Activated CD8-positive, alpha-beta T cell treated with anti-CD3 and anti-CD28 coated beads, Interleukin-2, amount 10 ng/mL, durations not matched to agents 7 days and 5 days (primary cell): ENCODE measurements at places on chromosomes 5 and 9.

- no peak for DNase-seq
Observed at GRCh38 chr9:13675638-13676000, 396.1 kb upstream of the MPDZ start.

- no peak for DNase-seq
Observed at GRCh38 chr5:72749362-72749997, 67.0 kb upstream of the TNPO1 start.

DNA sequence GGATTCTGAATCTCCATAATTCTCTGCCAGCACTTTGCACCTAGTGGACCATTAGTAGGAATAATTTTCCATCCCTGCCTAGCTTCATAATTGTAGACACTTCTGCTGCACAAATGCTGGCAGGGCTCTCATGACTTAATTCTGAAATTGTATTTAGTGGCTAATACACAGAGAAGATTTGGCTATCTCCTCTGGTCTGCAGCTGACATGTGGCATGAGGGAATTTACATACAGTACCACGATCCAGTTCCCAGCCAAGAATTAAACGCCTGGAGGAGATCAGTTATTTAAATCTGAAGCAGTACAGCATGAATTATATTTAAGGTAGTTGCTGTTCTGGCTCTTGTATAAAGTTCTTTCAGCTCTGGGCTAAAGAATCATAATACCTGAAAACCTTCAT is 46.5 kb downstream of the IQGAP2 start:
- no peak for DNase-seq

- no peak for DNase-seq
Observed at GRCh38 chr5:76941442-76941841, 11.4 kb upstream of the CRHBP start.

GRCh38 chr5:172866802-172867748 is 33.0 kb downstream of the ERGIC1 start:
- DNase-seq = no peak

DNA sequence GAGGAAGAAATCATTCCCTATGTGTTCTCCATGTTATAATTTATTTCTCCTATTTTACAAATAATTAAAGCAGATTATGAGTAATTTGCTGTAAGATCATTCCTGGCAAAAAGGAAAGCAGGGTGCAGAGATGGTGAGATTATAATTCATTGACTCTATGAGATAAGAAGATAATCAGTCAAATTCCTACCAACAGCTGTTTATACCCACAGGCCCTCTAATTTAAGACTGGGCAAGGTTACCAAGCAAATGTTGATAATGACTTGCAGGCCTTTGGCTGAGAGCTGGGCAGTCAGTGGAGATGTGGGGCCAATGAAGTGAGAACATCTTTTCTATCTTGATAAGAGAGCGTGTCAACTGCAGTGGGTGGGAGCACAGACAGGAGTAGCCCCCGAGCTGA is 222.7 kb downstream of the ICE1 start:
- no peak for DNase-seq

DNA sequence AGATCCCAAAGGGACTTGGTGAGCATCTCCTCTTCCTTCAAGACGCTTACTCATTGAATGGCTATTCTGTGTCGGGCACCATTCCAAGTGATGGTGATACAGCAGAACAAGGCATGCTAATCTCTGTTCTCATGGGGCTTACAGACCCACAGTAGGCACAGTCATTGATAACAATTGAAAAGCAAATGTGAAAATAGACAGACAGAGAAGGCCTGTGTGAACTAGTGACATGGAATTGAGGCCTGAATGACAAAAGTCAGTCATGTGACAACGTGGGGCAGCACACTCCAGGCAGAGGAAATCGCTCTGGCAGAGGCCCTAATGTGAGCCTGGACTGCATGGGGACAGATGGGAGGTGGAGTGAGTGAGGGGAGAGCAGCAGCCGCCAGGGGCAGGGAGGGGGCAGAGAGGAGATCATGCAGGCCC is 70.7 kb upstream of the CPLX2 start:
- no peak for DNase-seq

DNA sequence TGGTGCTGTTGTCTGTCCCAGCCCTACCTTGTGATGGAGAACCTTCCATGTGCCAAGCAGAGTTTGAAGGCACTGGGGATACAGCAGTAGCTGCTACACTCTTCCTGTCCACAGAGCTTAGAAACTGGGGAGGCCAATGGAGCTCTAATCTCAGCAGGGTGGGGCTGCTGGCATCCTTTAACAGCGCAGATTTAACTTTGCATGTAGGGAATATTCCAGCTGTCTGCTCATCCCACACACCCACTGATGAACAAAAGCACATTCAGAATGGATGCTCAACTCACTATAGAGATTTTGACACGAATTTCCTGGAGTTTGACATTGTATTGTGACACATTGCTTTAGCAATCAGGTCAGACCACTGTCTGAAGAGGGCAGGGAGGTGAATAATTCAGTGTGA is 49.0 kb downstream of the TMEM215 start:
- no peak for DNase-seq

GRCh38 chr5:143749581-143750205 is 62.3 kb upstream of the HMHB1 start:
- no peak for DNase-seq

DNA sequence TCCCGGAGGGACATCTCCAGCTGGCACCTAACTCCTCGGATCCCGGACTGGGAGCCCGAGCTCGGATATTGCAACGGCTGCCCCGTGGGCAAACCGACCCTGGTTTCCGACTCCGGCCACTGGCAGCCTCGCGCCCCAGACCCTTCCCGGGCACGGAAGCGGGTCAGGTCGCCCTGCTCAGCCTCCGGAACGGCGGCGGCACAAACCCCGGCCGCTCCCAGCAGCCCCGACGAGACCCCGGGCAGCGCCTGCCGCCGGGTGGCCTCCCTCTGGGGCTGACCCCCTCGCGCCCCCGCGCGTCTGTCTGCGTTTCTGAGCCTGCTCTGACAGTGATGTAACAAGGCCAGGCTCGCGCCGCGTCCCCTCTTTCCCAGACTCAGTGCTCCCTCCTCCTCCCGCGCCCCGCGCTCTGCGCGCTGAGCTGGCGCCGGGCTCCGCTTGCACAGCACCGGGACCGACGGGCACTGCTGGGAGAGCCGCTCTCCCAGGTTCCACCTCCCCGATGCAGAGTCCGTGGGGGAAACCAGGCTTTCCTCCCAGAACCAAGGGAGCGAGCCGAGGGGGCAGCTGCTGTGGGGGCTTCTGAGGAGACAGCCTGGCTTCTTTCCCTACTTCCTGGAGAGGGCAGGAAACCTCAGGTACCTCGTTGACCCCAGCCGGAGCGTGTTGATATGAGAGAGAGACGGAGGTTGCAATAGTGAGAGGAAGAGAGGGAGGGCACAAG is at the start of gene TMEM215:
Gene TMEM215 (plus strand): TSS at position 373 of the 724 bp plus-strand sequence. CDS start 644 bp downstream, outside the sequence.
- DNase-seq = no peak

DNA sequence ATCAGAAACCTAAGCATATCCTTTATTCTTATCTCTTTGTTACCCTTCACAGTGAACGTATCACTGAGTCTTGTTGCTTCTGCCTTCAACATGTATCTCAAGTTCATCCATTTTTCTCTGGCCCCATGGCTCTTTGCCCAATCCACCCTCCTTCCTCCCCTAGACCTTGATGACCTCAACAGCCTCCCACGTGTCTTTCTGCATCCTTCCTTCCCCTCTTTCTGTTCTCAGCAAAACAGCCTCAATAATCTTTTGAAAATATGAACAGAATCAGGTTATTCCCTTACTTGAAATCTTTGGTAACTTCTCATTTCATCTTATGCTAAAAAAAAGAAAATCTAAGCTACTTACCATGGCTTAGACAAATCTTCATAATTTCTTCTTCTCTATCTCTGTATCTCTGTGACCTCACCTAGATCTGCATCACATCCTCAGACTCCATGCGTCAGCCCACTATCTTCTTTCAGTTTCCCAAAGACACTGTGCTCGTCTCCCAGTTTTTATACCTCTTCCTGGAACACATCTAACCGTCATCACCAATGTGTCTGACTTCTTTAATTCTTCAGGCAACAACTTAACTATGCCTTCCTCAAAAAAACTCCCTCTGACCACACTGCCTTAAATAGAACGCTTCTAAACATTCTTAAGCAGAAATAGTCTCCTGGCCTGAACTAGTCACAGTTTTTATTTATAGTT is 208.0 kb downstream of the PARP8 start:
- no peak for DNase-seq

- no peak for DNase-seq
Observed at GRCh38 chr5:135593886-135594285, 15.1 kb upstream of the CXCL14 start.

DNA sequence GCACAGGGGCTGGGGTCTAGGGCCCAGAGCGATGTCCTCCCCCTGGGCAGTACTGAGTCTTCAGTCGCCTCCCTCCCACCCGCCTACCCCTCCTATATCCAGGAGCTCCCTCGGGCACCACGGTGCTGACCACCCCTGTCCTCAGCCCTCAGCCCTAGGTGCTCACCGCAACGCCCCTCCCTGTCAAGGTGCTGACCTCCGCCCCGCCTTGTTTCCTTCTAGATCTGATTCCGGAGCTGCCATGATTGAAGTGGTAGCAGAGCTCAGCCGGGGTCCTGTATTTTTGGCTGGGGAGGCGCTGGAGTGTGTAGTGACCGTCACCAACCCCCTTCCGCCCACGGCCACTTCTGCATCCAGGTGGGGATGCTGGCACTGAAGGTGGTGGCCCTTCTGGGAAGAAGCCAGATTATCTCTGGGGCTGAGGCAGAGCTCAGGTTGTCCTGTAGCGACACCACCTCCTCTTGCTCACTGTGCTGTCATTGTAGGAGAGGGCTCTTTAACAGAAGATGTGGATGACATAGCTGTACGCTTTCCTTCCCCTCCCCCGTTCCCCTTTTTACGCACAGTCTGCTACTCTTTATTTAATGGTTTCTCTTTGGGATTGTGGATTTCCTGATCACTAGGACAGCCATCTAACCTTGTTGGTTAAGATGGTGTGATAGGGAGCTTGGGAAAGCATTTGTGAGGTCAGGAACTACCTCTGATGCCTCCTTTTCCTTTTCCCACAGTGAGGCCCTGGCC is 598 bp downstream of the RGP1 start:
- DNase-seq = peak; percentile 75

DNA sequence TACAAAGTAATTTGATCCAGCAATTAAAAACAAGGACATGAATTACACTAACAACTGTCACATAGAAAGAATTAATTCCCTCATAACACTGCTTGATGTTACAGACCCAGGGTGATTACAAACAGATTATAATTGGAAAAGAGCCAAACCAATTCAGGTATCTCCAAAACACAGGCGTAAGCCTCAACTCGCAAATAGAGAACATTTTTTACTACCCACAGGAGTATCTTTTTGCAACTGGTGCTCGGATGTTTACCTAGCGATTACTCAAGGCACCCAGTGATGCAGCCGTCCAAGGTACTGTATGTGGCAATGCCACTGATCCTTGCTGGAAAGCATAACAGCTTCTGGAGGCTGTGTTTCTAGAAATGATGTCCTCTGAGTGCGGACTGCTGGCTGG is 386.1 kb upstream of the KIF2A start:
- DNase-seq = no peak
